ENCODE measurements at places on chromosomes 4 and X.
A peak's percentile ranks its signal among the peaks of the same experiment; 100 is the strongest.

DNA sequence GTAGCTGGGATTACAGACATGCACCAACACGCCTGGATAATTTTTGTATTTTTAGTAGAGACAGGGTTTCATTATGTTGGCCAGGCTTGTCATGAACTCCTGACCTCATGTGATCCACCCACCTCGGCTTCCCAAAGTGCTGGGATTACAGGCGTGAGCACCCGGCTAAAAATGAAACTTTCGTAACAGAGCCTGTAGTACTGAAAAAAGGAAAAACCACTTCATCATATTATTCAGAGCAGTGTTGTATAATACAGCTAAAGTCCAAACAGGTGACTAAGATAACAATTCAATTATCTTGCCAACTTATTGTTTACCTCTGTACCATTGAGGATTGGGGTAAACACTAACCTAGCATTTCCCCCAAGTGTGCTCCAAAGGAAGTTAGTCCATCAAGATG lies 43.9 kb upstream of the HPRT1 start:
- no peak for DNase-seq

GRCh38 chrX:136909706-136910564 lies 29.4 kb upstream of the RBMX start:
- DNase-seq = peak; percentile 41

DNA sequence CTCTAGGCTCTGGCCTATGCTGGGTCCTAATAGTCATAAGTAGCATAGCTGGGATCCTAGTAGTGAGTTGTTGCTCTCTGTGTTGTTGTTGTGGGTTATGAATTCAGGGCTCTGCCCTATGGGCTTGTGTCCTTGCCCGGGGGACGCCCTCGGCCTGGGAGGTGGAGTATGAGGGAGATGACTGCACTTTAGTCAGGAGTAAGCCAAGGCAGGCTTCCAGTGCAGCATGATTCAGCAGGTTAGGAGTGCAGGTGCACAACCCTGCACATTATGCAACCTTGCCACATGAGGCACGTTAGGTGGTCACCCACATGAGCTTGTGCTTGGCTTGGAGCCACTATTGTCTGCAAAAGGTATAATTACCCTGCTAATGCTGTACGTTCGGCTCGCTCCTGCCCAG lies 58.4 kb upstream of the CCDC149 start:
- DNase-seq = no peak

DNA sequence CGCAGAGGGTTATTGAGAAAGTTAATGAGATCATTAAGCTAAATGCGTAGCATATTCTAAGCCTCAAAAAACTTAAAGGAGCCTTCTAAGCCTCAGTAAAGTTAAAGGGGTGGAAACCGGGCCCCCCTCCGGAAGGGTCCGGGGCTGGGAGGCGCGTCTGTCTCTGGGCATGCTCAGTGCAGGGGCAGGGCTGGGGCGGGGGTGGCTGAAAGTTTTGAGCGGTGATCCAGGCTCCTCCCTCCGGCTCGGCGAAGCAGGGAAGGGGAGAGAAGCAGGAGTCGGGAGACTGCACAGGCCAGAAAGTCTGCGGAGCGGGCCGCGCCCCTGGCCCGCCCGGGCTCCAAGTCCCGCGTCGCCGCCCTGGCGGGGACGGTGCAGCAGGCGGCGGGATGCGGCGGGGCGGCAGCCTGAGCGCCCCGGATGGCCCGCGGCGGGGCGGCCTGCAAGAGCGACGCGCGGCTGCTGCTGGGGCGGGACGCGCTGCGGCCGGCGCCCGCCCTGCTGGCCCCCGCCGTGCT lies at the start of gene EVC:
TSS of gene EVC (plus strand) at position 241 of the 518 bp plus-strand sequence. CDS start at position 421, 180 bp downstream.
- no peak for DNase-seq

GRCh38 chr4:153327247-153327646 lies 17.2 kb upstream of the MND1 start:
- no peak for DNase-seq

- no peak for DNase-seq
Measured at GRCh38 chr4:107404591-107405300, 315.3 kb downstream of the PAPSS1 start.

- no peak for DNase-seq
Measured at GRCh38 chrX:80139564-80139963, 125.0 kb downstream of the TBX22 start.

DNA sequence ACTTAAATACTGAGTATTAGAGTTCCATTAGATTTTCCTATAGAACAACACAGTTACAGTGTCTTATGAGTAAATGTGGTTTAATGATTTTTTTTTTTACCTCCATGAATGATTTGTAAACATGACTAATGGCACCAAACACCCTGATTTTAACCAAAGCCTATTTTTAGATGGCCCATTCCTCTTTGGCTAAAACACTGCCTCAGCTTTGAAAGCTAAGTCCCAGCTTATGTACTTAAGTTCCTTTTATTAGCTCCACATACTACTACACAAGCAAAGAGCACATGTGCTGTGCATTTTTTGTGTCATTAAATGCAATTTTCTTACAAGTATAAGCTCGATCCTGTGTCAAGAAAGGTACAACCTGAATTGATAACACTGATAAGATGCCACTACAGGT lies 575.6 kb upstream of the PITX2 start:
- no peak for DNase-seq

DNA sequence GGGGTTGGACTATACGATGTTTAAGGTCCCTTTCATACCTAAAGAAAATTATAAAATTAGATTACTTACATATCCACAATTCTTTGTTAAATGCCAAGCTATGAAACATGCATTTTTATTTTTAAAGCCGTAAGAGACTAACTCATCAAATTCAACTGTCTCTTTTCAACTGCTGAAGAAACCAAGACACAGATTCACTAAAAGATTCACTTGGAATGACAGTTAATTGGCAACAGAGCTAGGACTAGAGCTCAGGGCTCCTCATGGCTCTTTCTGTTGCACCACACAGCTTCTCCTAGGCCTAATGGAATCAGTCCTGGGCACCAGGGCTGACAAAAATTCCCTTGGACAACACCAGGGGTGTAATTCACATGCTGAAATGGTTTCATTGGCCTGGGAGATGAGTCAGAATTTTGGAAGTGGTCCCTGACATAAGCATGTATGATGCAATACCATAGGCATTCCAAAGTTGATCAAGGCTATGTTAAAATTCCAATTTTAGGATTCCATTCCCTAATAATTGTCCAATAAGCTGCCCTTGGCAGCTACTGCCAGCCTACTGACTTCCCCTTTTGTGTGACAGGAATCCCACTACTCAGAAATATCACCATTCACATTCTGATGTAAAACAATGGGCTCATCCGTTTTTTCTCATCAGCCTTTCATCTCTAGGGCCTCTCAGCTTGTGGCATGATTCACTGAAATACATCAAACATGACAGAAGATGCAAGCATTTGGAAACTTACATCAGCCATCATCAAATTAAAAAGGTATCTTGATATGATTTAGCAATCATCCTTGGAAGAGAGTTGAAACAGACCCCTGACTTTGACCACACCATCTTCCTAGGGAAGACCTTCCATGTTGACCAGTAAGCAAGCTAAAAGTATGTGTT lies 54.2 kb downstream of the PLAC1 start:
- no peak for DNase-seq

DNA sequence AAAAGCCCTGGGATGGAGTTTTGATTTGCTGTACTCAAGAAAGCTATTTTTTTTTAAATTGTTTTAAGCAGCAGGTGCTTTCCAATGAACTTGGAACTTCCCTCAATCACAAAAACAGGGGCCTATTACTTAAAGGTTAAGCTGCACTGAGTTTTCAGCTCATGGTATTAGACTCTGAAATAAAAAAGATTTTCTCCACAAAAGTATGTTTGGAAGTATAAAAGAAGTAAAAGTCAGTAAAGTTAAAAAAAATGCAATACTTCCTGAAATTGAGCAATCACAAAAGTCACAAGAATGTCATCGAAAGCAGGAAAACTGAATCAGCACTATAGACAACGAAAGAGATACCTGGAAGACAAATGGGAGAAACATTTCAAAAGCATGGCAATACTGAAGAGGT lies 38.9 kb upstream of the PLAC8 start:
- no peak for DNase-seq

DNA sequence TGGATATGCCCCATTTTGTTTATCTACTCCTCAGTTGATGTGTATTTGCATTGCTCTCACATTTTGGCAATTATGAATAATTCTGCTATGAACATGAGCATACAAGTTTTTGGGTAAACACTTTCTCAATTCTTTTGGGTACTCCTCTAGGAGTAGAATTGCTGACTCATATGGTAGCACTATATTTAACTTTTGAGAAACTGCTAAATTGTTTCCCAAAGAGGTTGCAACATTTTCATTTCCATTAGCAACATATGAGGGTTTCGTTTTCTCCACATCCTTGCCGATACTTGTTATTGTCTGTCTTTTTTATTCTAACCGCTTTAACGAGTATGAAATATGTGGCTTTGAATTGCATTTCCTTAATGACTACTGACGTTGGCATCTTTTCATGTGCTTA lies 185.4 kb downstream of the TSPAN5 start:
- no peak for DNase-seq

DNA sequence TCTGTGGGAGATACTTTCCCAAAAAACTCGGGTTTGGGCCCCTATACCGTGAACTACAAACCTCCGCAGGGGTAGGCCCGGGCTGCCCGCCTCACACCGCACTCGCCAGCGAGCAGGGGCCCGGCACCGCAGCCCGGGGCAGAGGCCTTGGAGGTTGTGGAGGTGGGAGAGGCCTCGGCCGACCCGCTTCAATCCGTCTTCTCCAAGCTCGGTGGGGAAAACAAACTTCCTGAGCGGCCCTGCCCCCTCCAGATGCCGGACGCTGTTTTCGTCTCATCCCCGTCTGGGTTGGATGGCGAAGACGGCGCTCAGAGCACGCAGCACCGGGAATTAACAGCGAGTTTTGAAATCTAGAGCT lies 442 bp upstream of the MCUB start:
- DNase-seq = no peak

DNA sequence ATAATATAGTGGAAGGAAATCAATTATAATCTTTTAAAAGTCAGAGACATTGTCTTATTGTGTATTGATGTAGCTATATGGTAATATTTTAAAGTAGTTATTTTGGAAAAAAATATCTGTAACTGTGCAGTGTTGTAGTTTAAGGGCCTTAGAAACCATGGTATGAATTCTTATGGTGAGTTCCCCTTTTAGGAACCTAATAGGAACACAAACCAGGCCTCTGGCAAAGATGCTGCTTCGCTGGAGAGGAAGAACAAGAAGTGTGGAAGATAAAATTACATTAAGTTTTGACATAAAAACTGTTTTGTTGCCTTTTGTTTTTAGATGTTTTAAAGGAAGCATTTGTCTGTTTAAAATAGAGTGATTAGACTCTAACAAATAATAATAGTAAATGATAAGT lies 10.9 kb upstream of the TMPRSS11D start:
- no peak for DNase-seq

- DNase-seq = no peak
Measured at GRCh38 chr4:148057516-148057915, 325.6 kb downstream of the ARHGAP10 start.

GRCh38 chr4:107843391-107843790 lies 18.7 kb downstream of the SGMS2 start:
- no peak for DNase-seq

DNA sequence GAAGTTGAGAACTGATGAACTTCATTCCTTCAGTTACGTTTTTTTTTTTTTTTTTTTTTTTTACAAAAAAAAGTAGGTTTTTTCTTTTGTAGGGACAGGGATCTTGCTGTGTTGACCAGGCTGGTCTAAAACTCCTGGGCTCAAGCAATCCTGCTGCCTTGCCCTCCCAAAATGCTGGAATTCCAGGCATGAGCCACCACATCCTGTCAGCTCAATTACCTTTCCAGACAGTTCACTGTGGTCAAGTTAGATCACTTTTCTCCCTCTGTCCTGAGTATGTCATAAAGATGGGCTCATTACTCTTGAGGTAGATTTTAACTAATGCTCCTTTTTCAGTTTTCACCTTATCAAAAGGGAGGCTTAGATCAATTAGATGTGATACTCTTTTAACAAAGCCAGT lies 10.8 kb upstream of the NR3C2 start:
- no peak for DNase-seq

- DNase-seq = no peak
Measured at GRCh38 chrX:41236629-41237028, 97.3 kb upstream of the DDX3X start.

DNA sequence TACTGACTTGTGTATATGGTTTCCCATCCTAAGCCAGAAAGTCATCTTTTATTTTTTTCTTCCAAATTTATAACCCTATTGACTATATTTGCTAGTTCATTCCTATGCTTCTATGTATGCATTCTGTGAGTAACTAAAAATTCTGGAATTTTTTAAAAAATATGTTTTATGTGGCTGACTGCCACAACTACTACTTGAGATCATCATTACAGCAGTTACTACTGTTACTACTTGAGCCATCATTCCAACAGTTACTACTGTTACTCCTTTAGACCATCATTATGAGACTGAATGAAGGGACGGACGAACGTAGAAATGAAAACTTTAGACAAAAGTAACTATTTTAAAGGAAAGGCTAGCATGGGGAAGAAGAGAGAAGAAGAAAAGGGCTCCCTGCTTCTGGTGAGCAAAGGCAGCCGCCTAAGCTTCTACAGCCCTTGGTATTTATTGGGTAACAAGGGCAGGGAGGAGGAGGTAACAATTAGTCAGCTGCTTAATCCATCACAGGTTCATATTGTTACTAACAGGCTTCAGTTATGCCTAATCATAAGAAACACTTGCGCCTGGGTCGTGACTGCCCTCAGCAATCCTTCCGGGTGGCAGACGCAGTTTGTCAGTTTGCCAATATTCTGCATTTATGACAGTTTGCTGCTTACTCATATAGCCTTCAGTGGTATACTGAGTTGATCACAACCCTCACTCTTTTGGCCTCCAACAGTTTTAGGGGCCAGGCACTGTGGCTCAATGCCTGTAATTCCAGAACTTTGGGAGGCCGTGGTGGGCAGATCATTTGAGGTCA lies 80.4 kb downstream of the PDLIM5 start:
- no peak for DNase-seq

GRCh38 chr4:41104155-41104554 lies 110.2 kb downstream of the APBB2 start:
- no peak for DNase-seq

- DNase-seq = no peak
Measured at GRCh38 chrX:139049465-139049864, 337.9 kb upstream of the FGF13 start.

GRCh38 chrX:10064736-10065135 lies 92.0 kb upstream of the CLCN4 start:
- DNase-seq = no peak

GRCh38 chrX:145506214-145506613 lies 258.9 kb downstream of the SPANXN1 start:
- no peak for DNase-seq
